CD8-positive, alpha-beta memory T cell (primary cell): ENCODE measurements at places on chromosomes 1 and 21. TPM values are rescaled to one million over a fixed set of nuclear protein-coding genes. Genes with fewer than 3 reads are reported as not detected.

DNA sequence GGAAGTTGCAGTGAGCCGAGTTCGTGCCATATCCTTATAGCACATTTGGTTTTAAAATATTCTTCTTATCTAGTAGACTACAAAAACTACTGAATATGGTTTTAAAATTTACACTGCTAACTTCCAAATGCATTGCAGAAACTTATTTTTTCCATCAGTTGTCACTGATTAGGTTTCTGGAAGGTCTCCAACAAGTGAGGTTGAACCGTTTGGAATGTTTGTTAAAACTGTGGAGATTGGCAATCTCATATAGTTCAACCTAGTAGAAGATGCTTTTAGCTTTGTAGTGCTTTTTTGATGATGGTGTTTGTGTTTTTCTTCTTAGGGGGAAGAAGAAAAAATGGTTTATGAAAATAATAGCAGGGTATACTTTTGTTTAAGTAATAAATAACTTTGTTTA is 12.9 kb downstream of the CENPF start:
- DNase-seq = no peak

DNA sequence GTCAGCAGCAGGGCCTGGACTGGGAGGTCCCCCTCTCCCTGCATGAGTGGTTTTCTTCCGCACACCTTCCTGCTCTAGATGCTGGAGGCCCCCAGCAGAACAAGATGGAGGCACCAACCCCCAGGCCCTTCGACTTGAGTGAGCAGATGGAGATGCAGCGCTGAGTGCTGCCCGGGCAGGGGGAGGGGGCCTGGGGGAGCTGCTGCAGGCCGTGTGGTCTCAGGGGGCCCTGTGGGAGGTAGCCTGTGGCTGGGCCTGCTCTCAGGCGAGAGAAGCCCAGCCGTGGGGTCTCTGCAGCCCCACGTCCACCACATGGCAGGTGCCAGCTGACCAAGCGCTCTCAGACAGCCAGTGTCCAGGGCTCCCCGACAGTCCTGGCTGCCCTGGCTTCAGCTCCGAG is 1.2 kb upstream of the FAAP20 start:
- no peak for DNase-seq

DNA sequence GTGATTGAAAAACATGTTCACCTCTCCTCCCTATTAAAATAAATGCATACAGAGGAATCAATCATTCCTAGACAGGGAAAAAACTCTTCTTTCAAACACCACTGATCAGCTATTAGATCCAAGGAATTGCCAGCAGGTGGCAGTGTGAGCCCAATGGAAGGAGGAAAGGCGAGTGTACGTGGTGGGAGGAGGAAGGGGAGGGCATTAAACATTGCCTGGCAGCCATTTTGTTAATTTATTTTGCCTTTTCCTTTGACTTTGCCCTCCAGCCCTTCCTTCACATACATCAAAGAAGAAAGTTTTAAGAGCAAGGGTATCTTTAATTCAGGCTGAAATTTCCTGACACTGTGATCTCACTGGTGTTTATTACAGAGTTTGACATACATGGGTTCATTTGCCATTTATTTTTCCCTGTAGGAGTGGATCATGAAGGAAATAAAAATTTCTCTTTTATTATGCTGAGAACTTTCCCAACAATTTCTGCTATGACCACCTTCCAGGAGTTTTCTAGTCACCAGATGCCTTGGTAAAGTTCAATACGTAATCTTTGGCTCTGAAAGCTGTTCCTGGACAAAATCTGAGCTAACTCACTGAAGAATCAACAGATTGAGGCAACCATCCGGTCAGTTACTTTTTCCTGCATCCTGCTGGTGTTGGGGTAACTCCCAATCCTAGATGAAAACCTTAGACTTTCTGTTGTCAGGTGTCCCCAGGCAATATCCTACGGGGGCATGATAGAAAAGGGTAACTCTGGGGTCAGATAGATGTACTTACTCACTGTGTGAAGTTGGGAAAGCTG is 1.9 kb upstream of the GNAI3 start:
- DNase-seq = peak; percentile 92

- DNase-seq = no peak
These were observed 131.1 kb downstream of the HLCS start for GRCh38 chr21:36835383-36835795.

DNA sequence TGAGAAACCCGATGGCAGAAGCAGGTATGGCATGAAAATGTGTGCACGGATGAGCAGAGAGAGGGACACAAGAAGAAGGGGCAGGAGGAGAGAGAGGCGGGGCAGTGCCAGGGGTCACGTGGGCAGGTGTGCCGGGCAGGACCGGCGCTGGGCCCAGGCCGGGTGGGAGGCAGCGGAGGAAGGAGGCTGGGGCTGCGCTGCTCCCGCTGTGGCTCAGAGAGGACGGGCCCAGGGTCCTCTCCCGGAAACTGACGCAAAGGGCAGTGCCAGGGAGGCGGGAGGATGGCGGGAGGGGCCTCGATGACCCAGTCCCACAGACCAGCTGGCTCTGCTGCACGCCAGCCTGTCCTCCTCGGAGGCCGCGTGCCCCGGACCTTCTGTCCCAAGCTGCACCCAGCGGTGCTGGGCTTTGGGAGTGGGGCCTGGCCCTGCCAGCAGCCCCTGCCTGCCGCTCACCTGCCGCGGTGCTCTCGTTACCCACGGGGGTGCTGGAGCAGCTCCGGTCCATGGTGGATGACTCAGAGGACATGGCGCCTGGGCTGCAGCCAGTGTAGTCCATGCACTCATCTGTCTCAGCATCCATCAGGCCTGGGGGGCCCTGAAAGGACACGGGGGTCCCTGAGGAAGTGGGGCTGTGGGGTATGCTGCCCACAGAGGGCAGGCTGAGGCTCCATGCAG is 153.9 kb downstream of the CASZ1 start:
- no peak for DNase-seq

DNA sequence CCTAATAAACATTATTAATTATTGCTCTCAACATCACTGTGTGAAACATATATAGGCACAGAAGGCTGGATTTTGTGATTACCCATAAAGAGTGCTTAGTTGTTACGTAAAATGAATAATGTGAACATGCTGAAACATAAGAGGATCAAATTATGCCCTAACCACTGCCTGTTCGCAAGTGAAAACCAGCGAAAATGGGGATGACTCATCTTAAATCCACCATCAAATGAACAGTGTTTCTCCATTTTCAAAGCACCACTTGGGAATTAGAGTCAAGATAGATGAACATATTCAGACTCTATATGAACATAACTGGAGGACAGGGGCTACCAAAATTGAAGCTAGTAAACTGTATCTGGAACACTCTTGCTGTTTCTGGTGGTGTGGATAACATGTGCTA is 386.2 kb downstream of the HHIPL2 start:
- no peak for DNase-seq

GRCh38 chr21:27464648-27465047 is 497.8 kb upstream of the ADAMTS5 start:
- DNase-seq = no peak

GRCh38 chr1:163672976-163673758 is 351.4 kb downstream of the NUF2 start:
- DNase-seq = no peak

- no peak for DNase-seq
These were observed 284.4 kb downstream of the VAV3 start for GRCh38 chr1:107680579-107680985.

DNA sequence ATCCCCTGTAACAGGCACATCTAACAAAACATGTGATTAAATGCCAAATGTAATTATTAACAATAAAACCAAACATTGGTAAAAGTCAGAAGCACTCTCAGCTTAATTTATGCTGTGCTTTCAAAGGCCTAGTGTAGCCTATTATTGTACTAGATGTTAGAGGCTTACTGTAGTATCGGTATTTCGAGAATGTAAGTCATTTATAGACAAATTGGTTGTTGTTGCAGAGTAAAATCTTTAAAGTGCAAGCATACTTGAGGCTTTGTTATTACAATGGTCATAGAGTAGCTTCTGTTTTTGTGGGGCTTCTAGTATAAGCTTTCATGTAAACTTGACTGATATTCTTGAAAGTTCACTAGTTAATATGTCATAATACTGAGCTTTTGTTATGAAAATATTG is 965.8 kb downstream of the PLA2G4A start:
- no peak for DNase-seq

DNA sequence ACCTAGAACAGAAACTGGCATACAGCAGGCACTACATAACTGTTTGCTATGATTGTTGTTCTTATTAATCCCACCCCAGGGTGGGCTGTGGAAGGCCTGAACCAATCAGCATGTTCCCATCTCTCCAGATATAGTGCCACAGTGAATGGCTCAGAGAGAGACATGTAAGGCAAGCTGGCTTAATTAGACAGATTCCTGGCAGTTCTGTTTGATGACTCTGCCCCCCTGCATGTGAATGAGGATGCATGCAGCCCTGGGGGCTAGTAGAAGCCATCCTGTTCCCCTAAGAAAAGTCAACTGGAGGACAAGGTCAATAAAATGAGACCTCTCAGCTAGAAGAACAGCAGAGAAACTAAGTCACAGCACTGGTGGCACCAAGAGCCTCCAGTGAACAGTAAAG is 130.3 kb downstream of the GLIS1 start:
- DNase-seq = no peak

DNA sequence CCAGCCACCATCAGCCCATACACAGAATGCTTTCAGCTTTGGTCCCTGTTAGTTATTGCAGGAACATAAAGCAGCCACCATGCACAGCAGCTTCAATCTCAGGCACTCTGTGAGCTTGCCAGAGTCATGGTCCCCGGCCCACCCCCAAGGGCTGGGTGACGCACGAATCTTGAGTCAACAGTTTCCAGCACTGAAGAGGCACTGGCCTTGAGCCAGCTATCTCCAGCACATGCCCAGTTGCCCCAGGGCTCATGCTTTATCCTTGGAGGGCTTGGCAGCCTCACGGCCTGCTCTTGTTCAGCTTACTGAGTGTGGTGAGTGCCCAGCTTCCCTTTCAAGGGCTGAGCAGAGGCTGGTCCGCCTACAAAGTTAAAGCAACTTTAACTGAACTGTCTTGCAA is 200.7 kb upstream of the RAB4A start:
- DNase-seq = no peak

DNA sequence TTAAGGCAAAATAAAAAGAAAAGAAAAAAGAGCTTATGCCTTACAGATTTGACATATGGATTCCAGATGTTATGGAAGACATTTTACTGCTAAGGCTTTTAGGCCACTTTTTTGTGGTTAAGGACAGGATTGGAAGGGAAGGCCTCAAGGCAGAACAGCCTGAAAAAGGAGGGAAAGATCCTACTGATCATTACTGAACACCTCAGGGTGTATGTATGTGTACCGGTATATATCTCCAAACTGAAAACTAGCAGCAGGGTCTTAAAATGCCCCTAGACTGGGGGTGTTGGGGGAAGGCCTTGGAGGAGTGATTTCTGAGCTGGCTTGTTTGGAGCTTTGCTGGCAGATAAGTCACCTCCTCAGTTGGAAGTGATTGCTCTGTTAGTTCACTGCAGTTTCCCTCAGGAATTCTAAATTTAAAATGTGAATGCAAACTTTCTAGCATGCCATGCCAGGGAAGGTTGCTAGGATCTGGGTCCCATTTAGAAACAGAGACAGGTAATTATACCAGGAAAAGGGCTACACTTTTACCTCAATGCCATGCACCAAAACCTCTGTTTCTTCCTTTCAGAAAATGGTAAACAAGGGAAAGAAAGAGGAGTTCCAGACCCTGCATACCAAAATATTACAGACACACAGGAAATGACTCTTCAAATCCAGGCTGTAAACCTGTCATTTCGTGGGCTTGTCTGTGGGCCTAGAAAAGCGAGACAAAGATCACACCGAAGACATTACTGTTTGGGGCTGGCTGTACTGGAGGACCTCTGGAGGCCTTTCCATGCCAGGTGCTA is 15.0 kb downstream of the C1orf52 start:
- DNase-seq = no peak

DNA sequence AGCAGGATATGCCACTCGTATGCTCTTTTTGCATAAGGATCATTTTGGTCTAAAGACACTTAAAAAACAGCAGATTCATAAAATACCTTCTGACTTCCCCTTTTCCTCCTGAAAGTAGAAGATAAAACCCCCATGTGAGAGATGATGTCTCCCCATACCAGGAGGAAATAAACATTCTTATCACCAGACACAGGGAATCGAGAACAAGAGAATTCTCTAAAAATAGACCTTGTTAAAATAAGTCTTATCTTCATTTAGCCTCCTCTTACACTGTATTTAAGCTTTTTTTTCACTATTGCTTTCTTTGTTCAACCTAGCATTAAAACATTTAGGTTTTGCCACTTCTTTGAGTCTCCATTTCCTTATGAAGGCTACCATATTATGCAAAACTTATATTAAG is 709.3 kb downstream of the KCNT2 start:
- no peak for DNase-seq

GRCh38 chr1:32272557-32273390 is 19.1 kb upstream of the HDAC1 start:
- peak; percentile 52 for DNase-seq

IVL gene
- not detected for total RNA-seq

FBXO44 gene
- total RNA-seq = 14.2 TPM

TSPEAR gene
- not detected for total RNA-seq

MYBPH gene
- not detected for total RNA-seq

ZNF648 gene
- not detected for total RNA-seq

CATSPER4 gene
- total RNA-seq = not detected

RHCE gene
- total RNA-seq = 0.33 TPM

RAB7B gene
- total RNA-seq = 0.48 TPM
